ENCODE measurements at places on chromosomes 7 and 10. TPM values are rescaled to one million over a fixed set of nuclear protein-coding genes. Genes with fewer than 3 reads are reported as not detected.
A peak's percentile ranks its signal among the peaks of the same experiment; 100 is the strongest.

The ABCA13 gene
- 0.88 TPM for polyA plus RNA-seq

The ARHGAP22 gene
- polyA plus RNA-seq, result 1.8 TPM

The GPR26 gene
- polyA plus RNA-seq, result not detected

DNA sequence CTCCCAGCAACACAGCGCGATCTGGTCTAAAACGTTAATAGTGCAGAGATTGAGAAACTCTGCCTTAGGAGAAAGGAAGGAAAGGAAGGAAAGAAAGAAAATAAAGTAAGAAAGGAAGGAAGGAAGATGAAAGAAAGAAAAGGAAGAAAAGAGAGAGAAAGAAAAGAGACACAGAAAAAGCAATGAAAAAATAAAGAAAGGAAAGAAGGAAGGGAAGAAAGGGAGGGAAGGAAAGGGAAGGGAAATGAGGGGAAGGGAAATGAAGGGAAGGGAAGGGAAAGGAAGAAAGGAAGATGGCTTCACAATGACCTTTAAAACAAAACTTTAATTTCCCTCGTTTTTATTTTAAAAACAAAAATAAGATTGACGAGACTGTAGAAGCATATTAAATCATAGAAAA, 173.1 kb downstream of the ITGA8 start:
- no peak for DNase-seq

- DNase-seq, result peak; percentile 92
Measured at GRCh38 chr10:117541909-117542705, 439 bp upstream of the EMX2 start.

GRCh38 chr7:131652934-131653333, 96.5 kb upstream of the PODXL start:
- DNase-seq, result no peak

DNA sequence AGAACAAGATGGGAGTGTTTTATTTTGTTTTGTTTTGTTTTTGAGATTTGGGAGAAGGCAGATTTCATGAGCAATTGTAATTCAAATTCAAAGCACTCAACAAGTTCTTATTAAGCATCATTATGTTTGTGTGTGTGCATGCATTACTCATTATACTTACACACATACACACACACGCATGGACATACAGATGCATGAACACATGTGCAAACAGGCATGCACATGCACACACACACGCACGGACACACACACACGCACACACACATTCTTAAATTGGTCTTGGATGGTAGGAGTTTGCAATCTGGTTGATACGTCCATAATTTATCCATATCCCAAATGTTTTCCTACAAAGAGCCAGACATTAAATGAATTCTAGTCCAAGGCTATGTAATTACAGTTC, 702.8 kb downstream of the INHBA start:
- DNase-seq, result no peak

- no peak for DNase-seq
Measured at GRCh38 chr10:79335470-79336235, 11.6 kb upstream of the PPIF start.
